MCF 10A (cell line): ENCODE measurements at places on chromosomes 3 and 15.

DNA sequence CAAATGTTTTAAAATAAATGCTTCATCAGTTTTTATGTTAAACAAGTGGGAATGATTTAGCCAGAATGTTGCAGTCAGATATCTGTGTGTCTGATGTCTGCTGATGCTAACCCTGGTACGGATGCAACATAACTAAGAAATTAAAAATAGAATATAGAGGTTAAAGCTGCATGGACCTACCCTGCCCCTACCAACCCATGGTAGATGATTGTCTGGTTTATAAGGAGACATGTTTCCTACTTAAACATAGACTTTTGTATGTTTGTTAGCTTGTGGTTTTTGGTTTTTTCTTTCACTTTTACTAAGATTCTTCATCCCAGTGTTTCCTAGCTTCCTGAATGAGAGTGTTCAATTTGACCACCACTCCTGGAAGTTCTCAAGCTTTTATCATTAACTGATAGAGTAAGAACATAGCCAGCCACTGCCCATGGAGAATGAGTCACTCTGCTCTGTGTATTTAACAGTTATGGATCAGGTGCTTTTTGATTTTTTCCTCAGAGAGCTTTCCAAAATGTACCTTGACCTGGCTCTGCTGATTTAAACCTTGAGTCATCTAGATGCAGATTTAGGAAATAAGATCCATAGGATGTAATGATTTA, 70.7 kb upstream of the VEPH1 start:
- no peak for DNase-seq
- no peak overlapping the region for H3K4me3 ChIP-seq
- no peaks in the 10 kb centered on the region for H3K27me3 ChIP-seq
- peaks cover 11% of the 10 kb centered on the region for H3K4me1 ChIP-seq
- H3K36me3 ChIP-seq = no peaks in the 10 kb centered on the region

DNA sequence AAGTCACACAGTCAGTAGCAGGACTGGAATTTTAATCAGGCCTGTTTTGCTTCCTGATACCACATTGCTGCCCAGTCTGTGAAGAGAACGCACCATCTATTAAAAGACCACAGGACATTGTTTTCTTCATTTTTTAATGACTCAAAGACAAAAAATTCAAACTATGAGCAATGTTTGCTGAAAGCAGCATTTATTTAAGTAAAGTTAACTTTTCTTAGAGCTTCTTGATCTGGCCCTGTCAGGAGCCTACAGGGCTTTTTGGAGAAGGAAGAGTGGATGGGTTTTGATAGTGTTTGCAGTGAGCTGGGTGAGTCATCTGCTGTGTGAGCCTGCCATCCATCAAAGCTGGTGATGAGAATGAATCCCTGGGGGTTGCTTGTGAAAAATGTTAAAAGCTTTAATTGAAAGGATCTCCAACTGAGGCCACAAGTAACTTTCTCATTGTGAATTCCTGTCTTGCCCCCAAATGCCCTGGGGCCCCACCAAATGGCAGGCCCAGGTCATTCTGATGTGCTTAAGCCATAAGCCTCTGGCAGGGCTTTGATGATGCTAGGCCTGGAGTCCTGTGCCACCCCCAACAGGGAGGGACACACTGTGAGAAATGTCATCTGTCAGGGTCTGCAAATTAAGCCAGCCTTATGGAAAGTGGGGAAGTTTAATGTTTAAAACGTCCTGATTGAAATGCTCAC, 136.2 kb upstream of the PFN2 start:
- H3K4me1 ChIP-seq = no peaks in the 10 kb centered on the region
- DNase-seq = peak; percentile 46
- H3K27ac ChIP-seq = no peak overlapping the region
- no peak overlapping the region for H3K4me3 ChIP-seq

DNA sequence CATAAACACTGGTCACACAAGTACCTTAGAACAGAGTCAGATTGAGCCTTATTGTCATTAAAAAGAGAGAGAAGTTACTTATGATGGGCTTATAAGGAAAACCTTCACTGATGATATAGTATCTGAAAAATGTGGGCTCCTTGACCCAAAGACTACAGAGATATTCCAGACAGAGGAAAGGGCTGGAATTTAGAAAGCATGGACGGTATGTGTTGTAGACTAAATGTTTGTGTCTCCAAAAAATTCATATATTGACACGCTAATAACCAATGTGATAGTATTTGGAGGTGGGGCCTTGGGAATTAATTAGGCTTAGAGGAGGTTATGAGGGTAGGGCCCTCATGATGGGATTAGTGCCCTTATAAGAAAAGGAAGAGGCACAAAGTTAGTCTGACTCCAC, 61.0 kb upstream of the DAZL start:
- H3K36me3 ChIP-seq = peaks cover 1% of the 10 kb centered on the region
- no peaks in the 10 kb centered on the region for H3K4me1 ChIP-seq
- no peak for DNase-seq
- no peak overlapping the region for H3K4me3 ChIP-seq

DNA sequence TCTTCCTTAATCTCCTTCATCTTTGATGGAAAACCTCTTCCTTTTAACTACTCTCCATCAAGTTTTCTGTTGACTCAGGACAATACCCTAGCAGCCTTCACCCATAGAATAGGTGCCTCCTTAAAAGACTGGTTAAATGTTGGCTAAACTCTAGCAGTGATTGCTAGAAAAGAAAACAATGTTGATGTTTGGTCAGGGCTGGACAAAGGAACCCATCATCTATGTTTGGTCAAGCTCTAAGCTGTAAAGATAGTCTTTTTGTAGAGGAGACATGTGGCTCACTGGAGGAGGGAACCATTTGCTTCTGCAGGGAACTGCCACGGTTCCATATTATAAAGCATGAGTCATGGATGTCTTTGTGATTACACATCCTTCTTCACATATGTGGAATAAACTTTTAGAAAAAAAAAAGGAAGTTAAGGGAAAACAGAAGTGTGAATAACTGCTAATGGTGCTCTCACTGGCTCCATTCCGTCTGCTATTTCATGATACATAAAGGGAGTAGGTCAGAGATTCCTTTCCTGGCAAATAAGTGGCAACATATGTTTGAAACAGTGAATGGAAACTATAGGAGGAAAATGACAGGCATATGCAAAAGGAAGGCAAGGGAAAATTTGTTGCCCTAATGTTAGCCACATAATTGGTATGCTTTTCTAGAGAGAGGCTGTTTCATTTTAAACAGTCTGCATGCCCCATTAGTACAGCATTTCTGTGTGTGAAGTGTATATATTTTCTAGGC, 78.2 kb downstream of the CMSS1 start:
- H3K27ac ChIP-seq = peak overlapping the region; percentile 79
- H3K4me1 ChIP-seq = peaks cover 15% of the 10 kb centered on the region
- peaks cover 5% of the 10 kb centered on the region for H3K36me3 ChIP-seq
- H3K4me3 ChIP-seq = peak overlapping the region; percentile 5

DNA sequence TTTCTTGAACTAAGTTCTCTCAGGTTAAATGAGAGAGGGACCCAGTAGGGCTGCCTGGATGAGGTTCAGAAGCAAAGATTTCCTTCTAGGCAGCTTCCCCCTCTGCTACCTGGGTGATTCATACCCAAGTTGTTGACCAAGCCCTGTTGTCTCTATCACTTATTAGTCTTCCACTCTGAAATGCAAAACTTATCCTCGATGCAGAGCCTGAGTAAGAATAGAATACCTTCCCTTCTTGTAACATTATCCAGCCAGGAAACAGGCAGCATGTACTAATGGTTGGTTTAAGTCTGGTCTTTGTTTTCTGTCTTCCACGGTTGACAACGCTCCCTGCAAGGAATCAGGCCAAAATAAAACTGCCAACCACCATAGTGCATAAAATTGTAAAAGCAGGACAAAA, 377.3 kb downstream of the MECOM start:
- no peak for DNase-seq
- no peak overlapping the region for H3K27ac ChIP-seq
- H3K36me3 ChIP-seq = no peaks in the 10 kb centered on the region
- no peaks in the 10 kb centered on the region for H3K4me1 ChIP-seq

DNA sequence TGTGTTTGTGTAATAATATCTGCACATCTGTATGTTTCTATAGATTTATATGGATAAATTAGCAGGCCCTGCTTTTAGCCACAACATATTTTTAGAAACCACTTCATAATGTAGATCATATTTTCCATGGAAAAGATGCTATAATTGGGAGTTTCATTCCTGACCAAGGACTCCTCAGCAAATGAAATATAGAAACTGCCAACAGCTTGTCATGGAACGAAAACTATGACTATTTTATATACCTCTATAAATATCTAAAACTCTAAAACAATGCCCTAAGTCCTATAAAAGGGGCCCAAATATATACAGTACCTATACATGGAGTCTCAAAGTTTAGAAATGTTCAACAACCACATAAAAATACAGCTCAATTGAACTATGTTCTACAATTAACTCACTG, 27.9 kb downstream of the EID1 start:
- H3K4me3 ChIP-seq = no peak overlapping the region
- H3K36me3 ChIP-seq = no peaks in the 10 kb centered on the region
- no peak for DNase-seq
- H3K27ac ChIP-seq = no peak overlapping the region
- no peaks in the 10 kb centered on the region for H3K4me1 ChIP-seq
- H3K27me3 ChIP-seq = peaks cover 26% of the 10 kb centered on the region

DNA sequence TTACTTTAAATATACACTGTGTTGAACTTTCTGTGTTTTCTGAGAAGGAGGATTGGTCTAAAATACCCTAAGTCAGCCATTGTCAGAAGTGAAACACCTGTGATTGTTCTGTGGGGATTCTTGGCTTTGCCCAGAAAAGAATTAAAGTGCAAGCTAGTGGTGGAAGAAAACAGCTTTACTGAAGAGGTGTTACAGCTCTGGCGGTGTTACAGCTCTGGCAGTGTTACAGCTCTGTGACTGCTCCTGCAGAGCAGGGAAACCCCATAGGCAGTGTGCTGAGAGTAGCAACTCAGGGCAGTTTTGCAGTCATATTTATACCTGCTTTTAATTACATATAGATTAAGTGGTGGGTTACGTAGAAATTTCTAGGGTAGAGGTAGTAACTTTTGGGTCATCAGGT, 66.6 kb downstream of the C3orf20 start:
- no peaks in the 10 kb centered on the region for H3K4me1 ChIP-seq
- H3K27ac ChIP-seq = no peak overlapping the region
- DNase-seq = no peak
- no peak overlapping the region for H3K4me3 ChIP-seq
- H3K36me3 ChIP-seq = no peaks in the 10 kb centered on the region
- peaks cover 65% of the 10 kb centered on the region for H3K27me3 ChIP-seq

DNA sequence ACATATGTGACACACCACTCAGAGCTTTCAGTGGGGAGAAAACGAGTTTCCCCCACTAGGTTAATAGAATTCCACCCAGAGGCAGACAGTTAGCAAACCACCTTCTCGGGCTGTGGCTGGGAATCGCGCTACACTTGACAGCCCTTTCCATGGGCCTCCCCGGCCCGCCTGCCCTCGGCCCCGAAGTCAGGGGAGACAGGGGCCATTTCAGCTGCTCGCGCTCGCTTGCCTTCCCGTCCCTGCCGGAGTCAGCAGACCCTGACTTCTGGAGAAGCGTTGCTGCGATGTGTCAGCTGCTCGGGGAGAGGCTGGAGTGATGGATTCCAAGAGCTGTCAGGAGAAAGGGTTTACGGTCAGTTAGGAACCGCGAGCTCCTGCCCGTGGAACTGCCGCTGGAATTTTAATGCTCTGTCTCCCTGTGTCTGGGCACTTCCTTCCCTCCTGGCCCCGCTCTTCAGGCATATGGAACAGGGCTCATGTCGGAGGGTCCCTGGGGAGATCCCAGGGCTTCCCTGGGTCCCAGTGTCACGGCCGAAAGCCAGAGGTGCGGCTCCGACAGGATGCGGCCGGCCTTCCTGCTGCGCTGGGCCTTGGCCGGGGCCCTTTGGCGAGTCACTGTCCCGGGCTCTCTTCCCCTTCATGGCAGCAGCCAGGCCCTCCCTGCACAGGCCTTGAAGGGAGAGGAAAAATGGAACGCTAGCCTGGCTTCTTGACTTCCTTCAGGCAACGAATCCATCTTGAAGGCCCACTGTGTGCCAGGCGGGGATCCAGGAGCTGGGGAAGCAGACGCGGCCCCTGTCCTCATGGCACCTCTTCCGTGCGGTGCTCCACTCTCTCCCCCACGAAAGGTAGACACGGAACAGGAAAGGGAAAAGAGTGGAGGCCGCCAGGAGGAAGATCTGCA, 38.4 kb upstream of the VPS8 start:
- H3K27me3 ChIP-seq = no peaks in the 10 kb centered on the region
- no peaks in the 10 kb centered on the region for H3K36me3 ChIP-seq
- H3K4me3 ChIP-seq = no peak overlapping the region
- no peaks in the 10 kb centered on the region for H3K4me1 ChIP-seq
- H3K27ac ChIP-seq = no peak overlapping the region

GRCh38 chr15:63870487-63871209, 36.9 kb upstream of the HERC1 start:
- no peak overlapping the region for H3K27ac ChIP-seq
- DNase-seq = peak; percentile 75
- H3K36me3 ChIP-seq = no peaks in the 10 kb centered on the region
- no peaks in the 10 kb centered on the region for H3K4me1 ChIP-seq
- peaks cover 11% of the 10 kb centered on the region for H3K27me3 ChIP-seq

- H3K4me3 ChIP-seq = peak overlapping the region; percentile 85
- no peaks in the 10 kb centered on the region for H3K36me3 ChIP-seq
- H3K27ac ChIP-seq = no peak overlapping the region
- peaks cover 7% of the 10 kb centered on the region for H3K4me1 ChIP-seq
- DNase-seq = no peak
- H3K27me3 ChIP-seq = peaks cover 23% of the 10 kb centered on the region
These were observed 1.5 kb upstream of the NEO1 start for GRCh38 chr15:73050561-73051295.

DNA sequence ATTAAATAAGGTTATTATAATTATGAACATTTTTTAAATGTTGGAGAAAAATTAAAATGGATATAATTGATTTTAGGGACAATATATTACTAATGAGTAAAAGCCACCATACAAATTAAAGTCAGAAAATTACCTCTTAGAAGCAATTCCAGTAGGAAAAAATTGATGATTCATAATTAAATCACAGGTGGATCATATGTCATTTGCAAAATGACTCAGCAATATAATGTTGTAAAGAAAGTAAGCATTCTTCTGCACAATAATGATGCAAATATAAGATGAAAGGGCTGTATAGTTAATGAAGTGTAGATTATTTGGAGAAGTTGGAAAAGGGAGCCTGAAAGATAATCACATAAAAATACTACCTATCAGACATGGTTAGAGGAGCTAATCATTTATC, 25.8 kb downstream of the ZPLD1 start:
- H3K27ac ChIP-seq = no peak overlapping the region
- DNase-seq = peak; percentile 28
- H3K27me3 ChIP-seq = no peaks in the 10 kb centered on the region

- no peaks in the 10 kb centered on the region for H3K27me3 ChIP-seq
- no peak overlapping the region for H3K4me3 ChIP-seq
- no peak for DNase-seq
- H3K27ac ChIP-seq = no peak overlapping the region
- no peaks in the 10 kb centered on the region for H3K36me3 ChIP-seq
These were observed 389.3 kb downstream of the IL20RB start for GRCh38 chr3:137347132-137347531.
